ENCODE measurements at places on chromosomes 4 and X. TPM values are rescaled to one million over a fixed set of nuclear protein-coding genes. Genes with fewer than 3 reads are reported as not detected.

The PDE6B gene
- total RNA-seq: not detected

DNA sequence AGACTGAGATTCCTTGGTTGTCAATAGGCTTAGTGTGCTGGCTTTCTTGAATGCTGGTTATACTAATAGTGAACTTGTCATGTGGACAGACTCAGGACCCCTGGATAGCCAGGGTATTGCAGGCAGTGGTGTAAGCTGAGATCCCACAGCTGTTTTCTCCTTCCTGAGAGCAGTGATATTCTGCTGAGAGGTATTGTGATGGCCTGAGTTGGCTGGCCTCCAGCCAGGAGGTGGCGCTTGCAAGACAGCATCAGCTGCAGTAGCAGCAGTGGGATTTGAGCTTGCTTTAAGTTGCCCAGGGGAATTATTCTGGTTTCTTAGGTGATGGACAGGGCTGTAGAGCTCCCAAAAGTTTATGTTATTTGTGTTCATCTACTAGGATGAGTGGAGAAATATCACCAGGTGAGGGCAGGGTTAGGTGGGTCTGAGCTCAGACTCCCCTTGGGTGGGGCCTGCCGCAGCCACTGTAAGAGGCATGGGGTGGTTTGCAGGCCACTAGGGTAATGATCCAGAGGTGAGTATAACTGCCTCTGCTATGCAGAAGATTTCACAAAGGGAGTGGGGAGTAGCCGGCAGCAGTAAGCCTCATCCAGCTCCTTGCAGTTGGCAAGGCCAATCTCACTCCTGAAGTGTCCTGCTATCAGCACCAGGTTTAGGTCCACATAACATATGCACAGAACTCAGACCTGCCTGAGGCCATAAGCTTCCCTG, 66.2 kb downstream of the IL15 start:
- no peak for DNase-seq

GRCh38 chrX:34656842-34657725, at the start of gene TMEM47:
Gene TMEM47 (minus strand): TSS chrX:34657285. CDS start chrX:34657029, 256 bp downstream.
- peak; percentile 55 for DNase-seq

The SSX3 gene
- total RNA-seq: not detected

DNA sequence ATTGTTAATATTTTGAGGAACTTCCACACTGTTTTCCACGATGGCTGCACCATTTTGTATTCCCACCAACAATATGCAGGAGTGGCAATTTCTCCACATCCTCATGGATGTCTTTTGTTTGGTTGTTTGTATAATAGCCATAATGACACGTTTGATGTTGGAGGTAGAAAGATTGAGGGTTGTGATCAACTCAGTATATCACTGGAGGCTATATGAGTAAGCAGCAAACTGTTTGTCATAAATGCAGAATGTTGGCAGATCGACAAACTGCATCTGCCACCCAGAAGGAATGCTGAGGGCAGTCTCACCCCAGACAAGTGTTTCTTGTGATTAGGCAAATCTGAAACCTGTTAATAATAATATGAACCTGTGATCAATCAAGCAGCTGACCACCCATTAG, 243.9 kb upstream of the WDFY3 start:
- no peak for DNase-seq

DNA sequence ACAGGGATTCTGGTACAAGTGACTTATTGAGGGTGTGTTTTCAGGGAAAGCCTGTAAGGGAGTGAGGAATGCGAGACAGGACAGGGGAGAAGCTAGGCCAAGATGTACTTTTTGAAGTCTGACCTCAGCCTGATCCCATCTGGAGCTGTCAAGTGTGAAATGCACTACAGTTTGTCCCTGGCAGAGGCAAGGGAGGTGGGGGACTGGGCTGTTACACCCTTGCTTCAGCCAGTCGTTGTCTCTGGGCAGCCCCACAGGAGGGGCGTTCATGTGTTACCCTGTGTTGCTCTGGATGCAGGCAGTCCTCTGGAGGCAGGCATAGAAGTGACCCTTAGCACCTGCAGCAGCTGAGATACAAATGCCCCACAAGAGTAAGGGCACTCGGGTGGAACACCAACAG, 25.8 kb downstream of the PPEF1 start:
- DNase-seq: no peak

- no peak for DNase-seq
These were observed 60.2 kb downstream of the PTTG2 start for GRCh38 chr4:38020386-38020785.

All from gastrocnemius medialis (tissue), 4 donors.